ENCODE measurements at places on chromosomes 3 and 15.

DNA sequence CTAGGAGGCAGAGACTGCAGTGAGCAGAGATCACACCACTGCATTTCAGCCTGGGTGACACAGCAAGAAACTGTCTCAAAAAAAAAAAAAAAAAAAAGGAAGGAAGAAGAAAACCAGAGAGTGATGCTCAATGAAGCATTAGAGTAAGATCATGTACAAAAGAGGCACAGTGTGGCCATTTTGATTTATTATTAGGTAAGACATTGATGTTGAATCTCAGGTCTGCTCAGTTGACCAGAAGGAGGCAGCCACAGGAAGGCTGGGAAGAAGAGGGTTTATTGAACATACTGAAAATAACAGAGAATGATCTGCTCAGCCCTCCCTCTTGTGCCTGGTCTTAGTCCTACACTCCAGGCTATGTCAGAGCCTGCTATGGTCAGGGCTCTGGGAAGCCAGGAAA, 15.6 kb downstream of the LRRK1 start:
- DNase-seq = no peak

DNA sequence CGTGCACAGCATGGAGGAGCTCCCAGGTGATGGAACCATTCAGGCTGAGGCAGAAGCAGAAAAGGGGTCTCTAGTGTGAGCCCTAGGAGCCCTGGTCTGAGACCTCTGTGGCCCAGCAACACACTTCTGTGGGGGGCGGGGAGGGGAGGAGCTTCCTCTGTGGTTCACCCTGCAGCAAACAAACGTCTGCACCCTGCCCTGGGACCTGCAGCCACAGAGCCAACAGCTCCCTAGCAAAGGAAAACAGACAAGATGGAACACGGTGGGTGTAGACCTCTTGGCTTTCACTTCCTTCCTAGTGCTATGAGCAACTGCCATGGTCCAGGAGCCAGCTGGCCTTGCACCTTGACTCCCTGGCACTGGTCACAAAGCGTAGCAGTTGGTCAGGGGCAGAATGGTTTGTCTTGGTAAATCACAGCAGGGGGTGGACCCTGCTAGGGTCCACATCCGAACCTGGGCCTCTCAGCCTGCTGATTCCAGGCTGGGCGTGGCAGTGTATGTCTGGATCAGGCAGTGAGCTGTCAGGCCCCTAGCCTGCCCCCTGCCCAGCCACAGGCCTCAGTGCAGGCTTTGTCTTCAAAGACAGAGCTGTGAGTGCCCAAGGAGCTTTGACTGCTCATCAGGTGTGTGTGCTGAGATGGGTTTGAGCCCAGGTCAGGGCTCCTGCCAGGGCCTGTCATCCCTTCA, 6.7 kb downstream of the AMIGO3 start:
- no peak for DNase-seq

- DNase-seq = no peak
Observed at GRCh38 chr3:37520907-37521341, 340.8 kb upstream of the CTDSPL start.

GRCh38 chr3:155370764-155371503, 77.5 kb upstream of the STRIT1 start:
- no peak for DNase-seq

- DNase-seq = no peak
Observed at GRCh38 chr3:23501201-23501802, 298.2 kb downstream of the UBE2E2 start.

GRCh38 chr15:58854593-58854992, 78.9 kb downstream of the SLTM start:
- no peak for DNase-seq

DNA sequence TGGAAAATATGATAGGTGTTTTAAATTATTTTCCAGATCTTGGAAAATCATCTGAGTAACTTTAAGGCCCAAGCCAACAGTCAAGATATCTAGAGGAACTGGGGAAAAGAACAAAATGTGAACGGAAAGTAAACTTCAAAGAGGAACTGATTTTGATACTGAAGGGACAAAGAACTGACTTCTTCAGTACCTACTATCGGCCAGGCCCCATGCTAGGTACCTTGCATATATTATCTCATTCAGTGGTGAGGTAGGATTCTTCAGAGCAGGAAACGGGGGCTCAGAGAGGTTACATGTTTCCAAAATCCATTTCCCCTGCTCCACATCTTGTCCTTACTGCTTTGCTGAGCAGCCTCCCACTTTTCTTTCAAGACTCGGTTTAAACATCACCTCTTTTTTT, 9.8 kb upstream of the ZNF710 start:
- no peak for DNase-seq

GRCh38 chr15:67409175-67409574, 111.8 kb upstream of the C15orf61 start:
- no peak for DNase-seq

DNA sequence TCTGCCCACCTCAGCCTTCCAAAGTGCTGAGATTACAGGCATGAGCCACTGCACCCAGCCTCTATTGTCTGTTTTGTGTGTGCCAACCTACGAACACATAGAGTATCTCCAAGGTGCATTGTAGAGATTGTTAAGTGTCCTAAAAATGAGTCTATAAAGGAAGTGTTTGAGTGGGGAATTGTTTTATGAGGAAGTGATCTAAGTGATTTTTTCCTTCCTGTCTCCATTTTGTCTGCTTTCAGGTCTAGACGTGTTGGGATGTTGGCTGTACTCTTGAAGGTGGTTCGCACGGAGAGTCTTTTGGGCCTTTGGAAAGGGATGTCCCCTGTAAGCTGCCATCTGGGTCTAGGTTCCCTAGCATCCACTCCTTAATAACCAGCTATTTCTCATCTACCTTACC, 7.0 kb downstream of the SLC25A38 start:
- DNase-seq = no peak

DNA sequence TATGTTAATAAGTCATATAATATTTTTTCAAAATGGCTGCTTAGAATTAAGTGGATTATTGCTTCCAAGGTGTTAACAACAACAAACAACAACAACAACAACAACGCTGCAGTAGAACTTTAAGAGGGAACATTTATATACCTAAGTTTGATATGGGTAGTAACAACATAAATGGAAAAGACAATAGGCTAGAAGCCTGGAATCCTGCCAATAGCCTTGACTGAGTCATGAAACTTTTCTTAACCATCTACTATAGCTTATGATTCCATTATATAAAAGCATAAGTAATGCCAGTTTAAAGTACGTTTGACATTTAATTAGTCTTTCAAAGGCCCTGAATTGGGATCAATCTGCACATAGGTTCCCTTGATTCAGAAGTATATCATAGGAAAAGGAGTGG, 31.2 kb downstream of the SATB1 start:
- DNase-seq = no peak

GRCh38 chr15:40582726-40583246, 11.3 kb upstream of the KNL1 start:
- no peak for DNase-seq

- DNase-seq = no peak
Observed at GRCh38 chr3:13704174-13704573, 155.2 kb downstream of the FBLN2 start.

GRCh38 chr15:96358821-96359615, 28.5 kb downstream of the NR2F2 start:
- no peak for DNase-seq

GRCh38 chr3:125079675-125080045, 23.9 kb upstream of the HEG1 start:
- no peak for DNase-seq

DNA sequence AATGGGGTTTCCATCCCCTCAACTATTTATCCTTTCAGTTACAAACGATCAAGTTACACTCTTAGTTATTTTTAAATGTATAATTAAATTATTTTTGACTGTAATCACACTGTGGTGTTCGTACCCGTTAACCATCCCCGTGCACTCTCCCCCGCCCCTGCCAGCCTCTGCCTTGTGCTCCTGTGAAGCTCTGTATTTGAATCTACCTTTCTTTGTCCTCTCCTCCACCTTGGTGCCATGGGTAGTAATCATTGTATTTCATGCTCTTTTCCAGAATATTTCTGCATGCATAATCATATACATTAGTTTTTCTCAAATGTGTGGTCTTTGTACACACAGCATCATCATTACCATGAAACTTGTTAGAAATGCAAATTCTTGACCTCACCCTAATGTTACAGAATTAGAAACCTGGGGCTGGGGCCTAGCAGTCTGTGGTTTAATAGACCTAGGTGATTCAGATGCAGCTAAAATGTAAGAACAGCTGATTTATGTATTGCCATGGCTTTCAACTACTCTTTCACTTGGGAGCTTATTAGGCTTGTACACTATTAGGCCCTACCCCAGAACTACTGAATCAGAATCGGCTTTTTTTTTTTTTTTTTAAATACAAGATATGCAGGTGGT, 91.5 kb downstream of the STT3B start:
- DNase-seq = no peak

Data from activated CD4-positive, alpha-beta T cell treated with anti-CD3 and anti-CD28 coated beads for 24 hours (primary cell).